ENCODE measurements at places on chromosomes 6 and 20.
A peak's percentile ranks its signal among the peaks of the same experiment; 100 is the strongest.

DNA sequence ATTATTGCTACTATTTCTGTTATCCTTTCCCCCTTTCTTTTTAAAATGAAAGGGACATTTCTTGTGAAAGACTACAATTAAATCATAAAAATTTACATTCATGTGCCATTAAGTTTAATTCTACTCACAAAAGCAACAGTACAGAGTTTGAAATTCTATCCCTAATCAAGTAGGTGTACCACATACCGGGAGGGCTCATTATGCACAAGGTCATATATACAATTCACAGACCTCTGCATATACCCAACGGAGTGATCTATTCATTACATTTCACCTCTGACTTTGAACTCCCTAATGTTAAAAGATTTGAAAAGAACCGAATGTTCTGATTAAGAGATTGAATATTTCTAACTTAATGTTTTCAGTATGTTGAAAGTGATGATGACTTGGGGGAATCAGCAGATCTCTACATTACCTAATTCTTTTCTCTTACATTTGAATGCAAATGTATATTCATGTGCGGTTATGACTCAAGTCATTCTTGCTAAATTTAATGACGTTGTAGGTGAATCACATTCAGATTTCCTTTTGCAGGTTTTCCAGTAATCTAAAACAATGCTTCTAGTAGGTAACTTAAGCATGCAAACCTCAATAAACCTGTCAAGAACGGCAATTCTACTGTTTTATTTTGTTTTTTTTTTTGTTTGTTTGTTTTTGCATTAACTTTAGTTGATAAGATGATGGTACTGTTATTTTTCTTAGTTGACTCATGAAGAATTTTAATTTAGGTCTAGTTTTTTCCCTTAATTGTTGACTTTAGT, 7.3 kb downstream of the EYA4 start:
- DNase-seq, result no peak

DNA sequence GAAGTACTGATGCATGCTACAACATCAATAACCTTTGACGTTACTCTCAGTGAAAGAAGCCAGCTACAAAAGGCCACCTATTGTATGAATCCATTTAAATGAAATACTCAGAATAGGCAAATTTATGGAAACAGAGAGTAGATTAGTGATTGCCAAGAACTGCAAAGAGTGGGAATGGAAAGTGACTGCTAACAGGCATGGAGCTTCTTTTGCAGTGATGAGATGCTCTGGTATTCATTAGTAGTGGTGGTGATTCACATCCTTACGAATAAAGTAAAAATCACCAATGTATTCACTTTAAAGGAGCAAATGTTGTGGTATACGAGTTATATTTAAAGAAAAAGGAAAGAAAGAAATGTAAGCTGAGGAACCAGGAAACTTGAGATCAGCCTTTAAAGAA, 126.8 kb upstream of the SAMD5 start:
- DNase-seq, result no peak

- DNase-seq, result peak; percentile 63
These were observed at the start of gene FOXO3 for GRCh38 chr6:108560463-108561308. Gene FOXO3 (plus strand): TSS chr6:108560917. CDS start chr6:108561209, 292 bp downstream.

DNA sequence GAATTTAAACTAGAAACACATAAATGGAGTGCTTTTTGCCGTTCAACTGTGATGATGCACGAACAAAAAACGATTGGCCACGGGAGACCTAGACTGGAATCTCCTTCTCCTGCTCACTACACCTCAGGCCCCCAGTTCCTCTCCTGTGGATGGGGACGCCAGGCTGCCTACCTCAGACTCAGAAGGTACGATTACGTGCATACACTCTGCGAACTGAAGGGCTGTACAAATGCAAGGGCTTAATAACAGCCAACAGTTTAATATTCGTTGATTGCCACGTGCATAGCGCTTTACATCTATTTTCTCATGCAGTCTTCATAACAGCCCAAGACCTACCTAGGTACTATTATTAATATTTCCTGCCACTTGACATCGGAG, 495 bp upstream of the ARMC2 start:
- DNase-seq, result no peak

GRCh38 chr6:122389704-122390372, 9.6 kb upstream of the HSF2 start:
- no peak for DNase-seq

DNA sequence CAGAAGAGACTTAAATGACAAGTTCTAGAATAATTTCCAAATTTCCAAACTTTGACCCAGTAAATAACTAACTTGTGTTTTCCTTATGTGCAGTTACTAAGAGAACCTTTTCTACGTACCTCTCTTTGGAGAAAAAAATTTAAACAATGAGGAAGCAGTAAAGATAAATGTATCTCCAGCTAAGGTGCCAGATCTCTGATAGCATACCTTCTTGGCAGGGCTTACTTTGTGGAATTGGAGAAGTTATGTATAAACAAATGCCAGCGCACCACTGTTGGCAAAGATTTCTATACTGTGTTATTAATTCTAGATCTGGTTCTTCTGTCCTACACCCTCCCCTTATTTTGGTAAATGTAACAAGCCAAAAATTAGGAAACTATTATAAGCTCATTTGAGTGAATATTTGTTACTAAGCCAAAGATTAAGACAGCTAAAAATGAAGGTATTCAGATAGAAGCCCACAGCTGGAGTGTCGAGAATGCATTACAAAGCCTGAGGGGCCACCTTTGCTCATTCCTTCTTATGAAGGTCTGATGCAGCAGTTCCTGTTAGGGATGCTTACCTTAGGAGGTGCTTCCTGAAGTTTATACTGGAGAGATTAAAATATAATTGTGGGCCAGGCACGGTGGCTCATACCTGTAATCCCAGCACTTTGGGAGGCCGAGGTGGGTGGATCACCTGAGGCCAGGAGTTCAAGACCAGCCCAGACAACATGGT, 373.1 kb upstream of the SOX4 start:
- no peak for DNase-seq

- DNase-seq, result no peak
These were observed 117.5 kb downstream of the PLCB4 start for GRCh38 chr20:9186396-9186795.

- no peak for DNase-seq
These were observed 308.3 kb downstream of the UTRN start for GRCh38 chr6:144593392-144593791.

DNA sequence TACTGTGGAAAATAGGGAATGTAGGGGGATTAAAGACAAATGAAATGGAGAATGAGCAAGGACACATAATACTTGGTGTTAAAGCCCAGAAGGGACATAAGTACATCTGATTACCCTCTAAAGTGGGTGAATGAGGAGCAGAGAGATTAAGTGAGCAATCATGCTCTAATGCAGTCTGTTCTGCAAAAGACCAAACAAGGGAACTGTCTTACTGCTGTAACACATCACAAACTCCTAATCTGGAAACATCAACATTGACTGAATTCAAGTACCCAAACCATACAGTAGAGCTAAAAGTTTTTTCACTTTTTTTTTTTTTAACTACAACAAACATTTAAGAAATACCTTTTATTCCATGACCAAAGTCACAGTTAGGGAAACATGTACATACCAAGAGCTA, 19.3 kb upstream of the SLC17A4 start:
- no peak for DNase-seq

DNA sequence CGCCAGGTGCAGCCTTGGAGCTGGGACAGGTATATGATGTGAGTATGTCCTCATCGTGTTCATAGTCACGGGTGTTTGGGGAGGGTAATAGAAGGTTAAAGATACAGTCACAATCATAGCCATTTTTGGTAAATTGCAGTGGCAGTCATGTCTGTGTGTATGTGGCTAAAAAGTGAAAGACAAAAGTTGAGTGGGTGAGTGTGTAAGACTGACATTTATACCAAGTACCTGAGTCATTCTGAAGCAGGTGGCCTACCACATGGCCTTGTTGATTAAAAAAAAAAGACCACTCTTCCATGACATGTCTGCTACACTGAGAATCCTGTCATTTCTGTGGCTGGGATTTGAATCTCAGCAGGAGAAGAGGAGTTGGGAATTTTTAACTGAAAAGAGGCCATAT, 181.9 kb downstream of the SCP2D1 start:
- DNase-seq, result no peak

DNA sequence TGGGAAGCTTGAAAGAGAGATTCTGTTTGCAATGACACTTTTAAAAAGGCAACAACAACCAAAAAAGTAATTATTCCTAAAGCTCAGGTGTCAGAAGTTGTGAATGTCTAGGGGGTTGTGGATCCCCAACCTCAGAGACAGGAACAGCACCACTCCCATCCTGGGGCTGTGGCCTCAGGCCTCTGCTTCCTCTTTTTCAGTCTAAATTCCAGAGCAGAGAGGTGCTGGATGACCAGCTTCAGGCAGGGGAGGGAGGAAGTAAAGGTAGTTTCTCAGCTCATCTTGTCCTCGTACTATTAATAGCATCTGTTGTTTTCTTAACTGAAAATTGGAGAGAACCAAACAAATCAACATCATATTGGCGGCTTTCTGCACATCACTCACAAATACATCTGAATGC, 8.3 kb downstream of the NT5E start:
- no peak for DNase-seq

- no peak for DNase-seq
These were observed 31.5 kb downstream of the PYGB start for GRCh38 chr20:25279403-25279802.

DNA sequence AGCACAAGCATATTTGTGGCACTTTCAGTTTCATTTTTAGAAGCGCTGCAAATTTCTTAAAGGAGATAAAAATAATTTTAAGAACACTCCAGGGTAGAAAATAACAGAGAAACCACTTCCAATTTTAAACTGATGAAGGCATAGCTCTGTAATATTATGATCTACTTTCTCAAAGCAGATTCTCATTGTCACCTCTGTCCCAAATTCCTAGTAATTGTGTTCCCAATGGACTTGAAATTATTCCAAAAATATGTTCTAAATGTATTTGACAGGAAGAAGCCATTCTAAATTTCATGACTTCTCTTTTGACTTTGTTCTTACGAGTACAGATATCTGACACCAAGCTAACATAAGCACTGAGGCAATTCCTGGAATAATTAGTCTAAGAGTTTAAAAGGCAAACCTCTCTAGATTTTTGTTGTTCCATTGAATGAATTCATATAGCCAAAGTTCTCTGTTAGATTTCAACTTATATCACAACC, 140.2 kb upstream of the CARMIL1 start:
- no peak for DNase-seq

DNA sequence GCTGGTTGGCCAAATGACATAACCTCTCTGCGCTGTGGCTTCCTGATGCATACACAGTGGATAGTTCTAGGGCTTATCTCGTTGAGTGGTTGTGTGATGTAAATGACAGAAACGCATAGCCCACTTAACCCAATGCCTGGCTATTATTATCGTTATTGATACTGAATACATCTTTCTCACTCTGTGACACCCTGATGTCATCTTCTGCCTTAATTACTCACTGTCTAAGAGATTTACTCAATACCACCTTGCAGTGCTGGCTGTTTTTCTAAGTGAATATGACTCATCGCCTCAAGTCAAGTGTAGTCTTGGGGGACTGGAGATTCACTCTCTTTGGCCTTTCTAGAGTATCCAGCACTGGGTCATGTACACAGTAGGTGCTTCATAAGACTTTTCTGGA, 73.6 kb downstream of the NDUFAF5 start:
- DNase-seq, result no peak

DNA sequence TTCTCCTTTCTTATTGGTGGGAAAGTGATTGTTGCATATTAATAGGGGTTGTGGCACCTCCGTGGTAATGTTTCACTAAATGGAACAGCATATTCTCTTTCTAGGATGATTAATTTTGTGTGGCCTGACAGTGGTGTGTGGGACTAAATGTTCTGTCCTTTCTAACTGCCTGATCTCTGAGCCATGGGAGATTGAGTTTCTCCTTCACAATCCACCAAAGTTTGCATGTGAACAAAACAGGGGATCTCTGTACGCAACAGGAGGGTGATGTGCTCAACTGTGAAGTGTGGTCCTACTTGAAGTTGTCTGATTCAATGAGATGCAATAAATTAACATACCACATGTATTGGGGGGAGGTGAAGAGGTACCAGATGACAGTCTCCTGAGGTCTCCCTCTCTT, 19.3 kb downstream of the BCAS1 start:
- DNase-seq, result no peak

GRCh38 chr20:11832851-11833250, 84.8 kb upstream of the BTBD3 start:
- no peak for DNase-seq

DNA sequence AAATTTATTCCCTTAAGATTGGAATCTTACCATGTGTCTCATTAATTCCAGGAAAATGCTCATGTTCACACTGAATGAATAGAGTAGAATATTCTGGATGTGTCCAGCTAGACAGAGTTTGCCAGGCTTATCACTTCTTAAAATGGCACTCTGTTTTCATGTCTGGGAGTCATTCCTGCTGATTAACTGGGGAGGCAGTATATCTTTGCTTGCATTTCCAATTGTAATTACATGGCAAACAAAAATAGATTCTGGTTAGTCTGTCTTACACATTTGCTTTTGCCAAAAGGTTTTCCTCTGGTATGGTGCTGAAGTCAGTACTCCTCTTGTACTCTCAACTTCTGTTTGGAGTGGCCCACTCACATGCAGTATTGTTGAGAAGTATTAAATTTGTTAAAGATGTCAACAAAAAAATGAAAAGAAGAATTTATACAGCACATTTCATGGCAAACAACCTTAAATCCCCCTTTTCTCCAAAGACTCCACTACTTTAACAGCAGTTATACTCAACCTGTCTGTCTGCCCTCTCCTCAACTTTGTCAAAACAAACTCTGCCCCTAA, 70.2 kb downstream of the TENT5A start:
- DNase-seq, result no peak

GRCh38 chr6:101399616-101400162, 6.2 kb downstream of the GRIK2 start:
- no peak for DNase-seq

DNA sequence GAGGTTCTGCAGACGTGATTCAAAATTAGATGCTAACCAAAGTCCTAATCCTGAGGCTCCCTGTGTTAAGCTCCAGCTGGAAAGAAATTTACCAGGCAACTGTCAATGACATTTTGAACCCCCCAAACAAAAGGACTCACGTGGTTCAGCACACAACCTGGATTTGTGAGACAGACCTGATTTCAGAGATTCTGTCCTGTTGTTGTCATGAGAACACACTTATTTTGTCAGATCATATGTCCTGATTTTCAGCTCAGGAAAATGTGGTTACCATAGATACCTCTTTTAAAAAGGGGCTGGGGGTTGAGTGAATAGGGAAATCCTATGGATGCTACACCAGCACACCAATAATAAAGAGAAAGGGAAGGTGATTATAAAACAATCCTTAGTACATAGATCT, 61.6 kb downstream of the MTFR2 start:
- no peak for DNase-seq

DNA sequence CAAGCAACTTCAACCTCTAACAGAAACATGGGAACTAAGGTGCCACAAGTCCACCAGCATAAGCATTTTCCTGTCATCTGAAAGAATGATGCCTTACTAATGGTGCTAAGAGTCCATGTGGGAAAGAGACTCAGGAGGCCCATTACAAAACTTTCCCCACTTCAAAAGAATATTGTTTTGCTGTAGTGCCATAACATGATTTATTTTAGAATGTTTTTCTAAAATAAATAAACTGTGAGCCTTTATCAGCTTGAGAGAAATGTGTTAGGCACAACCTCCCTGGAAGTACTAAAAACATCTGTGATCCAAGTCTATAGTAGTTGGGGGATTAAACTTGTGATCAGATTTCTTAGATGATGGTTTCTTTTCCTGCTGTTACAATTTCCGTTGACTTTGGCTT, 330.1 kb upstream of the MAP3K7 start:
- no peak for DNase-seq

Measured in CMK (cell line).